ENCODE measurements at places on chromosomes 4 and X.

DNA sequence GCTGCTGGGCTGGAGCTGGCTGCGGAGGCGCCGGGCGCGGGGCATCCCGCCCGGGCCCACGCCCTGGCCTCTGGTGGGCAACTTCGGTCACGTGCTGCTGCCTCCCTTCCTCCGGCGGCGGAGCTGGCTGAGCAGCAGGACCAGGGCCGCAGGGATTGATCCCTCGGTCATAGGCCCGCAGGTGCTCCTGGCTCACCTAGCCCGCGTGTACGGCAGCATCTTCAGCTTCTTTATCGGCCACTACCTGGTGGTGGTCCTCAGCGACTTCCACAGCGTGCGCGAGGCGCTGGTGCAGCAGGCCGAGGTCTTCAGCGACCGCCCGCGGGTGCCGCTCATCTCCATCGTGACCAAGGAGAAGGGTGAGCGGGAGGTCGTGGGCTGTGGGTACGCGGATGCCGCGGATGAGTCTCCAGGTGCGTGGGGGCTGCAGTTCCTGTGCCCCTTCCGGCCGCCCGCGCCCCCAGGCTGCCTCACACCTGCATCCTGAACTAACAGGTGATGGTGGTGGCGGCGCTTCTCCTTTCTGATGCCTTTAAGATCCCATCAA lies 499 bp downstream of the CYP2U1 start:
- no peak for DNase-seq

GRCh38 chrX:9913146-9913433 lies 54.1 kb upstream of the CLDN34 start:
- DNase-seq: no peak

DNA sequence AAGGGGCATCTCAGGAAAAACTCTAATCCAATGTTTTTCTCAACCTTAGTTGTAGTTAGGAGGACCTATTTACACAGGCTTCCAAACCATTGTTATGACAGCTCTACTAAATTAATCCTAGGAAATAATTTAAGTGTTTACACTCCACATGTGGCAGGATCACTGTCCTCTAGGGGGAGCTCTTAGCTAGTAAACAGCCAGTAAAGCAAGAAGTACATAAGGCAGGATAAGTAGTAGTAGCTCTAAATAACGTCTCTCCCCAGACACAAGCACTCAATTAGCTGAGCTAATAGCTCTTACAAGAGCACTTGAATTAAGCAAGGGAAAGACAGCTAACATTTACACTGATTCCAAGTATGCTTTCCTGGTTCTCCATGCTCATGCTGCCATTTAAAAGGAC lies 37.3 kb downstream of the NUDT11 start:
- no peak for DNase-seq

DNA sequence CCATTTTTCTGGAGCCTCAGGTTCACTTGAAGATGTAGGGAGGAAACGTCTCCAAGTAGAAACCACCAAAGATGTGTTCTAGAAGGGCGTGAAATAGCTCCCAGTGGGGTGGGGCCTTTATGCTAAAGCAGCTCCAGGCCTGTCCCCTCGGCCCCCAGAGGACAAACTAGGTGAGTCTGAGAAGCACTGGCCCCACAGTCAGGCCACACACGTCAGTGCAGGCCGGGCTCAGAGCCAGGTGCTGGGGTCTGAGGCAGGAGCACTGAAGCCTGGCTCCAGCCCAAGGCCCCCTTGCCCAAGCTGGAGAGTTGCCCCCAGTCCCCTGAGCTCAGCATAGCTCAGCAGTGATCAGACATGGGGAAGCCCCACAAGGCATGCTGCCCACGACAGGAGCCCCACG lies 95.4 kb upstream of the PSAPL1 start:
- DNase-seq: no peak

DNA sequence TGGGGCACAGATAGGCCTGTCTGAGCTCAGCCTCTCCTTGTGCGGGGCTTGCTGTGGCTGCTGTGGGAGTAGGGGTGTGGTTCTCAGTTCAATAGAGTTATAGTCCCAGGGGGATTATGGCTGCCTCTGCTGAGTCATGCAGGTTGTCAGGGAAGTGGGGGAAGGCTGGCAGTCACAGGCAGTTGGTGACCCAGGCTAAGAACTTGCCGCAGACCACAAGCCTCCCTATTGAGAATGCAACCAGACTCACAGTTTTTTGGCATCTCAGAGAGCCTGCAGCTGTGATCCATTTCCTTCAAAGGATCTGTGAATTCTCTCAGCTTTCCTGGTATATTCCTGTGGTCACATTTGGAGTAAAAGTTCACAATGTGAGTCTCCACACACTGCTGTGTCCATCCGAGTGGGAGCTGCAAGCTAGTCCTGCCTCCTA lies 364.9 kb downstream of the ZNF674 start:
- no peak for DNase-seq

DNA sequence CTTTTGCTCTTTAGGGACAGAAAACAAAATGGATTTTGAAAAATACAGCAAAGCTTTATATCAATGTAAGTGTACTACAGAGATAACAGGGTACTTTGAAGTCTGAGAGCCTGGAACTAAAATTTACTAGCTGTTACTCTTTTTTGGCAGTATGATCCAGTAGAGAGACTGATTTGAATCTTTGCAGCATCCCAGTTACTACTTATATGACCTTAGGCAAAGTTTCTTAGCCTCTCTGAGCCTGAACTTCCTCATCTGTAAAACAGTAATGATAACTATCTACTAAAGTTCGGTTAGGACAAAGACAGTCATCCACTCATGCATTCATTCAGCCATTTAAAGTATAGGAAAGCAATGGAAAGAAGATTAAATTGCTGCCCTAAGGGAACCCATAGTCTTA lies 10.1 kb downstream of the BRWD3 start:
- DNase-seq: no peak

GRCh38 chrX:22053481-22053880 lies 21.4 kb downstream of the PHEX start:
- DNase-seq: no peak

- DNase-seq: no peak
Observed at GRCh38 chr4:176675810-176676209, 116.9 kb downstream of the VEGFC start.

- no peak for DNase-seq
Observed at GRCh38 chr4:4782969-4783368, 76.5 kb upstream of the MSX1 start.

DNA sequence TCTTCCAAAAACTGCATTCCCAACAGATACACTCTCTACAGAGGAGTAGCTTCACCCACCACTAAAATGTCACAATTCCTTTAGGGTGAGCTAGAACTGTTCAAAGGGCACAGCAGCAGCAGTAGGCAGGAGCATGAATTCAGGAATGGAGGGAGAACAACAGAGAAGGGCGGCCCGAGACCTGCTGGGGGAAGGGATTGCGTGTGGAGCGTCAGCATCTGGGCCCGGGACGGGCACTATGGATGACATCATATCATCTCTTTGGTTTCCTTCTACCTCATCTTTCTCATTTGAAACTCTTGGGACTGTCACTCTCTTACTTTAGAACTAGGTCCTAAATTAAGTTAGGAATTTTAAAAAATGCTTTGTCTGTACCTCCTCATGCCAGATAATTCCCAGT lies 95.0 kb downstream of the PHOX2B start:
- no peak for DNase-seq

DNA sequence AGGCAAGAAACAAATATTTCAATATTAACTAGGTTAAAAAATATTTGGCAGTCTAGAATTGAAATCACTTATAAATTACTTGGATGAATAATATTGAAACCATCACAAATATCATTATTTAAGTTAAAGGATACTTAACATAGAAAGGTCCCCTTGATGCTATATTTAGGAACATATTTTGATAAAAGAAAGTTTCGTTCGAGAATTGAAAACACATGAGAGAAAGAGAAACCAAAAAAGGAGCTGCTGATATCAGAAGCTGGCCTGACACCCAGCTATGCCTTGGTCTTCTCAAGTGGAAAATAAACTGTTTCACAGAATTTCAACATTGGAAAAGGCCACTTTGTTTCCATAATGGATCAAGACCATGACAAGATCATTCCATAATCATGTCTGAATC lies 762.4 kb downstream of the DMD start:
- no peak for DNase-seq

- no peak for DNase-seq
Observed at GRCh38 chrX:264634-265455, 16.3 kb upstream of the PLCXD1 start.

DNA sequence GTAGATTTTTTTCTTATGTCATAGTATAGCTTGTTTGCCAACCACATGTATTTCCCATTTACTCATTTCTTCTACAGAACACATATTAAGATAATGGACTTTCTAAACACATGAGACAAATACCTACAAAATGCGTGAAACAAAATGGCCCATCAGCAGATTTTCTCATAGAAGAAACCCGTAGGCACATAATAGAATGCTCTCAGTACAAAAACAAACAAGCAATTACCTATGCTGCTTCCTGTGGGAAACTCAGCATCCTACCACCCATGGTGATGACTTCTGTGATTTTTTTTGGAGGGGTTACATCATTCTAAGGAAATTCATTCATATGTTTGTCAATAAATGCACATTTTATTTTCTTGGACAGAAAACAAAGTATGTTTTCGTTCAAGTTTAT lies 343.6 kb downstream of the SPRY1 start:
- no peak for DNase-seq

GRCh38 chrX:72027914-72028307 lies 103.8 kb downstream of the RTL5 start:
- DNase-seq: no peak

DNA sequence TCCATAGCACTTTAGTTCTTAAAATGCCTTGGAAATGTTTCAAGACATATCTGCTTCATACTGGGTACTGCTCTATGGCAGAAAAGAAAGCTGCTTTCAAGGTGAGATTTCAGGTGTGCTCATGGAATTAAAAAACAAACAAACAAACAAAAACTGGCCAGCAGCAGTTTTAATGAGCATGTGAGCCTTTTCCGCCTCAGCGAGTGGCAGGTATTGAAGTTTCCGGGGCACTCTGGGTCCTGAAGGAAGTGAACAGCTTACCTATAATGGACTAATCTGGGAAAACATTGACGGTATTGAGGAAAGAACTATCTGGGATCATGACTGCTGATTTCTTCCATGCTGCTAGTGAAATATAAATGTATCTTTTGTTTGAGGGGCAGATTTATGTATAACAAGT lies 194.6 kb downstream of the MAML3 start:
- no peak for DNase-seq

GRCh38 chr4:153438916-153439756 lies 27.0 kb upstream of the TMEM131L start:
- no peak for DNase-seq

- no peak for DNase-seq
Observed at GRCh38 chr4:183832776-183833450, 72.2 kb upstream of the STOX2 start.

GRCh38 chr4:94038195-94038594 lies 169.5 kb upstream of the SMARCAD1 start:
- DNase-seq: no peak

DNA sequence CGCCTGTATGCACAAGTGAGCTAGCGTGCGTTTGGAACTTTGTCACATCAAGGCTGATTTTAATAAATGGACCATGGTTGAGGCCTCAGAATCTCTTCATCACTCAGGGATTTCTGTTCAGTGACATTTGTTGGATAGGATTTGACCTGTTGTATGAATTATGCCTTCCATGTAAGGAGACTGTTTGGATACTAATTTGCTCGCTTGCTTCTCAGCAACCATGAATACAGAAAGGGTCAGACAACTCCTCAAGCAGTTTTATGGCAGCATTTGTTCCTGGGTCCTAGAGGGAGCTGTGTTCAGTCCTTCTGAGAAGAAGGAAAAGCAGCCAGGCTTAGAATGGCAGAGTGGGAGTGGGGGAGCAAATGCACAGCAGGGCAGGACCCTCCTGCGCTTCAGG lies 269.7 kb upstream of the LCORL start:
- no peak for DNase-seq

GRCh38 chr4:139219450-139220055 lies 42.5 kb upstream of the ELF2 start:
- DNase-seq: no peak

DNA sequence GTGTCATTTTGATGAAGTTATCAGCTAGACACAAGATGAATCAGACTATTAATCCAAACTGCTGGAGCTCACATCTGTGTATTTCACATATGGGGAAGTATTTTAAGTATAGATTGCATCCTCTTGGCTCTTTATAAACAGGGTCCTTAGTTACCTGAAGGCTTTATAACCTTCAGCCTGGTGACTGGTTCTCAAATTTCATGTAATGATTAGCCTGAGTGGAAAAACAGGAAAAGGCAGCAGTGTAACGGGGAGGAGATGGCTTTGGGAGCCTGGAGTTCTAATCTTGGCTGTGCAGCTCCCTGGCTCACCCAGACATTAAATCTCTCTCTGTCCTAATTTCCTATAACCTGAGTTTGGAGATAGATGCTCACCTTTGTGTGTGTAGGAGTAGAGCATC lies 103.8 kb upstream of the HPF1 start:
- no peak for DNase-seq

DNA sequence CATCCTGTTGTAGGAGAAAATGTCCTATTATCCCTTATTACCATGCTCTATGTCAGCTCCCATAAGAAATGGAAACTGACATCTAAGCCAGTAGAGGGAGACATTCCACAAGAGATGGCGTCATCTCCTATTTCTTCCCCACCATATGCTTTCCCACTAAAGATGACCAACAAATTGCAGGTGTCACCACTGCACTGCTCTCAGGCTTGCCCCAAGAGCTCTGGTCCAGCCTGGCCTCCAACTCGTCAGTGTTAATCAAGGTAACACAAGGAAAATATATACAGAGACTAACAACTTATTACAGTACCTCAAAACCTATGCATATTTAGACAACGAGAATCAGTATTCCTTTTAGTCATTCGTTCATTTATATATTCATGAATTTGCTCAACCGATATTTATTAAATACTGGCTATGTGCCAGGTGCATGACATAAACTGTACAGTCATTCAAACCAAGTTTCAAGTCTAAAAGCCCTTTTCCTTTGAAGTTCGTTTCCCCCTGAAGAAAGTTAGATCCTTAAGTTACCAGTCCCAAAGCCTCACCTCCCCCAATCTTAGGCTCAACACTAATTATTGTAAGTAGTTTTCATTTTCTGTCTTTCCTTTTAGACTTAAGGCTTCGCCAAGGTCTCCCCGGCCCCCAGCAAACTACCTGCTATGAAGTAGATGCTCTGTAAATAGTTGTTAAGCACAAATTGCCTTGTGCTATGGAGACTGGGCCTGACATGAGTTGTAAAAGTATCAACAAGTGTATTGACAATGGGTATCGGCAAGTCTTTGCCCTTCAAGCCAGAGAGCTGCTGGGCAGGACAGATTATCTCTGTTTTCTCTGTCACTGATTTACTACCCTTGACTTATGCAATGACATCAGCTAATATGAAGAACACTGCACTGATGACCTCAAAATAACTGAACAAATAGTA lies 3.1 kb upstream of the FGB start:
- no peak for DNase-seq

All from activated naive CD8-positive, alpha-beta T cell treated with anti-CD3 and anti-CD28 coated beads, Interleukin-2, amount 50 U/mL, for 16 hours (primary cell).